Stimulated activated CD4-positive, alpha-beta T cell treated with anti-CD3 and anti-CD28 coated beads, Interleukin-4, amount 100 ng/mL, for 24 hours (primary cell): ENCODE measurements at places on chromosomes 2 and 18.
A peak's percentile ranks its signal among the peaks of the same experiment; 100 is the strongest.

DNA sequence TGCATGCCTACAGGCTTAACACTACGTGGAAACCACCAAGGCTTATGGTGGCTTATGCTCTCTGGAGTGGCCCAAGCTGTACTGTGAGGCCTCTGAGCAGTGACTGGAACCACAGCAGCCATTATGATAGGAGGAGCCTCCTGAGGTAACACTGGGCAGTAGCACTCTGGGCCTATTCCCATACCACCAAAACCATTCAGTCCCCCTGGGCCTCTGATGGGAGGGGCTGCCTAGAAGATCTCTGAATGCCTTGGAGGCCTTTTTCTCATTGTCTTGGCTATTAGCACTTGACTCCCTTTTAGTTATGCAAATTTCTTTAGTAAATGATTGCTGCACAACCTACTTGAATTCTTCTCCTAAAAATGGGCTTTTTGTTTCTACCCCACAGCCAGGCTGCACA, 985.0 kb downstream of the DPP10 start:
- no peak for DNase-seq

GRCh38 chr18:31402026-31402373, 25.4 kb downstream of the DSG4 start:
- no peak for DNase-seq

- peak; percentile 30 for DNase-seq
Measured at GRCh38 chr2:106098081-106098480, 96.0 kb downstream of the UXS1 start.

GRCh38 chr18:35185771-35186170, 55.1 kb upstream of the ZNF397 start:
- no peak for DNase-seq

- DNase-seq, result peak; percentile 64
Measured at GRCh38 chr2:168211664-168212163, 35.7 kb downstream of the STK39 start.

DNA sequence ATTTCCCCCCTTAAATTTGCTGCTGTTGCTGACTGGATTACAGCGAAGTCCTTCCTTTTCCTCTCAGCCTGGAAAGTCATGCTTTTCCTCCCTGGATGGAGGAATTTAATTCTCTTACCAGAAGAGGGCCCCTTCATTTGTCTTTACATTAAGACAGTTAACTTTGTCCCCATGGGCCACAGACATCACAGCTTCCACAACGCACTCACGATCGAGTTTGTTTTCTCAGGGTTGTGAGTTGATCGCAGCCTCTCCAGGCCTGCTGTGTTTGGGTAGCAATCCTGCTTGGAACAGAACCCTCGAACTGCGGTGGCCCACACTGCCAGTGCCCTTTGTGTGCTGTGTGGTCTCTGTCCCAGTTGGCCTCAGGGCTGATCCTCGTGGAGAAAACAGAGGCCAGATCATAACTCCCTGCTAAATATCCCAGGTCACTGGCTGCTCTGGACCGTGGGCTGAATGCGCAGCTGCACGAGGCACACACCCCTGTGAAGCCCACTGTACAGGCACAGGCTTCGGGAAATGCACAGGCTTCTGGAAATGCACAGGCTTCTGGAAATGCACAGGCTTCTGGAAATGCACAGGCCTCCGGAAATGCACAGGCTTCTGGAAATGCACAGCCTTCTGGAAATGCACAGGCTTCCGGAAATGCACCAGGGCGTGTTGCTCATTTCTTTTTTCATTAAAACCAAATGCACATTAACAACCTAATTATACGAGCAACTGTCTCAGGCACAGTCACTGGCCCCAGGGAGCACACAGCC, 2.2 kb upstream of the PDIA6 start:
- no peak for DNase-seq

GRCh38 chr2:138846216-138846821, 66.1 kb upstream of the NXPH2 start:
- DNase-seq, result no peak

GRCh38 chr2:232028631-232029030, 67.1 kb downstream of the DIS3L2 start:
- no peak for DNase-seq

DNA sequence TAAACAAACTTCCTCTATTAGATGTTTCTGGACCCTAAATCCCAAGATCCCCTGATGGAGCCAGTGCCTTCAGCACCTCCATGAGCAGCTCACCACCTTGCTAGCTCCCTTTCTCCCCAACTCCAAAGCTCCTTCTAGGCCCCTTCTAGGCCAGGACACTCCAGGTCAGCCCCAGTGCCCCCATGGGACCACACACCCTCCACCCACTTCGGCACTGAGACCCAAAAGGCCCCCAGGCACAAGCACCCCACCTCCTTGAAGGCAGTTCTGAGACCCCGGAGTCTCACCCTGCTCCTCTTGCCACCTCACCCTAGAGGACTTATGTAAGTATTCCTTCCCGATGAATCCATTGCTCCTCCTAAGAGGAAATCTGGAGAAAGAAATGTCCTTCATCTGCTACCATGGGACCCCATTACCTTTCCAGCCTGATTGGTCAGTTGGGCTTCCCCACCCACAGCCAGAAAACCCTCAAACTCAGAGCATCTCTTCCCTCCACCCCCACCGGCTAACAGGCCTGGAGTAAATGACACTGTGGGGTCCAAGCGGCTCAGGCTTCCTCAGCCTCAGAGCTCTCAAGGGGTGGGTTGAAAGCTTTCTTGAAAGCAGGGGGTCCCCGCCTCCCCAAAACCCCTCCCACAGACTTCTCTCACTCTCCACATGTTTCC, 9.8 kb upstream of the ARMC9 start:
- no peak for DNase-seq

DNA sequence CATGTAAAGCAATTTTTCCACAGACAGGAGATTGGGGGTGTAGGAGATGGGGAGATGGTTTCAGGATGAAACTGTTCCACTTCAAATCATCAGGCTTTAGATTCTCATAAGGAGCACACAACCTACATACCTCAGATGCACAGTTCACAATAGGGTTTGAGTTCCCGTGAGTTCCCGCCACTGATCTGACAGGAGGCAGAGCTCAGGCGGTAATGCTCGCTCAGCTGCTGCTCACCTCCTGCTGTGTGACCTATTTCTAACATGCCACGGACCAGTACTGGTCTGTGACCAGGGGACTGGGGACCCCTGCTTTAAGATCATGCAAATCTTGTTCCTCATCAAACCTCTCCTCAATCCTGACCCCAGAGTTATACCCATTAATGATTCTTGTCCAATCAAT, 70.1 kb downstream of the RPE start:
- no peak for DNase-seq

GRCh38 chr2:98058191-98058975, 28.6 kb upstream of the VWA3B start:
- no peak for DNase-seq

GRCh38 chr2:236772220-236772837, 202.7 kb downstream of the ACKR3 start:
- DNase-seq, result no peak

DNA sequence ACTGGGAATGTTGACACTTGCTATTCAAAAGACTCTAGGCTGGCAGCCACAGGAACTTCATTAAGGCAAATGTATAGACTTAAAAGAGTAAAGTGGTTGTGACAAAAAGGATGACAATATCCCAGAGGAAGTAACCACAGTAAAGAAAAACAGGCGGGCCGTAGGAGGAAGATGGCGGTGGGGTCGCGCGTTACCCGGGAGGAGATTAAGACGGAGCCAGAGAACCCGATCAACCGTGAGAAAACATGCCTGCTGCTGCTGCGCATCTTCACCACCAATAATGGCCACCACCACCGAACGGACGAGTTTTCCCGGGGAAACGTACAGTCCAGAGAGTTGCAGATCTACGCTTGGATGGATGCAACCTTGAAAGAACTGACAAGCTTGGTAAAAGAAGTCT, 14.0 kb upstream of the NEUROD1 start:
- no peak for DNase-seq

DNA sequence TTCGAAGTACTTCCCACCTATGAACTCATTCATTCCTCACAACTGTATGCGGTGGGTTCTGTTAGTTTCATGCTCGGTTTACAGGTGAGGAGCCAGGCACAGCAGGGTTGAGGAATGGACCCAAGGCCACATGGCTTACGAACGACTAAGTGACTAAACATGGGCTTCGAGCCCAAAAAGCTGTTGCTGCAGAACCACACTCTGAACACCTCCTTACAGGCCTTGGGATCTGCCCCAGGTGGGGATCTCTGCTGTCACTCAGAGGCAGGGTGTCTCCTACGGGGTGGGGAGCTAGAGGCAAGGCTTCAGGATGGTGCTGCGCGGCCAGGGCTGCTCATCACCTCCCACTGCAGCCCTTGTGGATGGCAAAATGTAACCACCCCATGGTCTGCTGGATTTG, 80.9 kb downstream of the TSHZ1 start:
- DNase-seq, result no peak

DNA sequence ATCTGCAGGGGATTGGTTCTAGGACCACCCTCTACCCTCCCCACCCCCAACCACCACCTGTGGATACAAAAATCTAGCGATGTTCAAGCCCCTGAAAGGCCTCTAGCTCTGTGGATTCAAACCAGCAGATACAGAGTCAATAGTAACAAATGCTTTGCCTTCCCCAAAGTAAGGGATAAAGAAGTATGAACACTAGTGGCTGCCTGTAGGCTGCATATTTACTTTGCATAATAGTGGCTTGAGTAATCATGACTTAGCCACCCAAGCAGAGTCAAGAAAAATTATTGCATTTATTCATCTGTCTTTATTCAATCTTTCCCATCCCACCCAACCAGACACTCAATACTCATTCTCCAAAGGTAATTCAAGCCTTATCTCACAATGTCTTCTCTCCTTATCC, 43.8 kb downstream of the SOCS6 start:
- no peak for DNase-seq

- peak; percentile 11 for DNase-seq
Measured at GRCh38 chr2:39243469-39244123, at the start of gene CDKL4. CDKL4 (minus strand) TSS chr2:39243970.

- no peak for DNase-seq
Measured at GRCh38 chr2:143717053-143717452, 587.8 kb downstream of the ARHGAP15 start.

GRCh38 chr2:24642351-24642750, 150.8 kb downstream of the PTRHD1 start:
- DNase-seq, result no peak

DNA sequence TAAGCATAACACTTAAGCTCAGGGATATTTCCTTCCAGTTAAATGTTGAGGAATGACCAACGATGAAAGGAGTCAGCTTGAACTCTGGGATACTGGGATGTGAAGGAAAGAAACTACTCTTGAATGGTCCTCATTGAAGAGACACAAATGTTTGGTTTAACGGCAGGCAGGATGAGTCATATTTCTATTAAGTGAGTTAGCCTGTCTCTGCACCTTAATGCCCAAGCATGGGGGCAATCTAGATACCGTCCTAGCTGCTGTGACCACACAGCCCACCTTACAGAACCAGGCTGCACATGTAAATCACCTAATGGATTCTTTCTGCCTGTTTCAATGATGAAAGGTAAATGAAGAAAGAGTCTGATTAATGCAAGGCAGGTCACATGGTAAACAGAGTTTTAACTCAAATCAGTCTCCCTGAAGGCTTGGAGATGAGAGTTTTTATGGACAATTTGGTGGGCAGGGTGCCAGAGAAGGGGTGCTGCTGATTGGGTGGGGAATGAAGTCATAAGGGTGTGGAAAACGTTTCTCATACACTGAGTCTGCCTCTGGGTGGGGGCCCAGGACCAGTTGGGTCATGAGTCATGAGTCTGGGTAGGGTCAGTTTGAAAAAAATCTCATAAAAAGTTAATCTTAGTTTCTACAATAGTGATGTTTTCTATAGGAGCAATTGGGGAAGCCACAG, 144.6 kb upstream of the MMADHC start:
- no peak for DNase-seq

DNA sequence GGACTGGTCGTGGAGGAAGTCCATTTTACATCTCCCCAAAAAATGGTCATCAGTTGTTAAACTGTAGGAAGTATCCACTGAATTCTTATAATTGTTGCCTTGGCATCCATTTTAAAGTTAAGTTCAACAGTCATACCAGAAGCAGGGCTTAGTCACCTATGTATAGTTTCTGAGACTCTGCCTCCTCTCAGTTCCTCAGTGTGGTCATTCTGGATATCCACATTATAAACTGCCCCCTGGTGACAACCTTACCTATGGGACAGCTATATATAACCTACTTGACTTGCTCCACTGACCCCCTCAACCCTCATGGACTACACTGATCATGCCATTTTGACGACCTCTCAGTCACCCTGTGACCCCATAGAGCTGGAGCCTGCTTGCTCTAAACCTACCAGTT, 617.0 kb downstream of the LRP1B start:
- no peak for DNase-seq

GRCh38 chr2:157722580-157723234, 94.0 kb upstream of the ACVR1C start:
- DNase-seq, result no peak

DNA sequence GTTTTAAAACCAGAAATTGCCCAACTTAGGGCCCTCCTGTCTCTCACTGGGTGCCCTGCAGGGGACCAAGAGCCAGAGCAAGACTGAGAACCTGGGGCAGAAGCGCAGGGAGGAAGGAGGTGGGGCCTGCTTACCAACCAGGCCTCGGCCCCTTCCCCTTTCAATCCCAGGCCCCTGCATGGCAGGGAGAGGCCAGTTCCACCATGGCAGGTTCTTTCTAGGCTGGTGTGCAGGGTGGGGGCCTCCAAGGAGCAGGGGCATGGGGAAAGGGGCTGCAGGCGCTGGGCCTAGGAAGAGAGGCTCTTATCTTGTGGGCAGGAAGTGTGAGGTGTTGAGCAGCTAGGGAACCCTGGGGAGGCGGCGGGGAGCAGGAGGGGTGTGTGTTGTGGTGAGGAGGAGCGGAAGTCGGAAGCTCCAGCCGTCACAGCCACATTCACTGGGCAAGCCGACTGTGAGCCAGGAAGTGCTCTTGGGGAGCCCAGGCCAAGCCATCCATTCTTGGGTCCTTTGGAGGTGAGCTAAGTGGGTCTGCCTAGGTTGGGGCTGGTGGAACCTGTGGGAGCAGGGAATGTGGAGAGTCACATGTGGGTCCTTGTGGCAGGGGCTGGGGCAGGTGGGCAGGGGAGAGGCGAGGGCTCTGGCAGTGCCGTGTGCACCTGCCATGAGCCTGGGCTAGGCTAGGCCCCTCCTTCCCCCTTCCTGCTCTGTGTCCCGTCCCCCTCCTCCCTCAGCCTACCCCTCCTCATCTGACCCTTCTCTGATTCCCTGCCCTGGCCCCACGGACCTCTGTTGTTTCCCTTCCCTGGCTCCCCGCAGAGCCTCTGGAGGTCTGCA, at the start of gene PSD4:
Gene PSD4 (plus strand): TSS at position 430 of the 834 bp plus-strand sequence. CDS start 8,486 bp downstream, outside the sequence.
- peak; percentile 86 for DNase-seq

- no peak for DNase-seq
Measured at GRCh38 chr2:238786379-238786778, 61.5 kb upstream of the TWIST2 start.

DNA sequence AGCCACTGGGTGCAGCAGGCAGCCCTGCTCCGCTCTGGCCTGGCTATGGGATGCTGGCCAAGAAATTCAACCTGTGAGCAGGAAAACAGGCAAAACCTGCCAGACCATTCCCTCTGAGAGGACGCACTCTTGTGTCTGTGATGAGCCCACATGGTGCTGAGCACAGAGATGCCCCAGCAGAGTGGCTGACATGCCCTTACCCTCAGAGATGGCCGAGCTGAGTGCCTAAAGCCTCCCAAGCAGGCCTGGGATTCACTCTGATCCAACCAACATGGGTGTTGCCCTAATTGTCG, 34.3 kb upstream of the TAF1B start:
- no peak for DNase-seq

DNA sequence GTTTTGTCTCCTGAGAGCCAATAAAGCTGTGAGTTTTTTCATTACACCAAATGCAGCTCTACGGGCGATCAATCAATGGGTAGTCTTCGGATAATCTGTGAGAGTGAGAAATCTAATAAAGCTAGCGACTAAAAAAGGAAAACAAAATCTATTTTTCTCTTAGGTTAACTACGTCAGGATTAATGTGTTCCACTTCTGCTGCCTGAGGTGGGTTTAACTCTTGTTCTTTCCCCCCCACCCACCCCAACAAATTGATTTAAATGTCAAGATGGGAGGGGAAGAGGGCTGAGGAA, 63.0 kb upstream of the PSMD14 start:
- DNase-seq, result no peak
